ENCODE measurements at places on chromosomes 4 and X.

- no peak for DNase-seq
Observed at GRCh38 chr4:153485860-153486259, 19.7 kb downstream of the TMEM131L start.

DNA sequence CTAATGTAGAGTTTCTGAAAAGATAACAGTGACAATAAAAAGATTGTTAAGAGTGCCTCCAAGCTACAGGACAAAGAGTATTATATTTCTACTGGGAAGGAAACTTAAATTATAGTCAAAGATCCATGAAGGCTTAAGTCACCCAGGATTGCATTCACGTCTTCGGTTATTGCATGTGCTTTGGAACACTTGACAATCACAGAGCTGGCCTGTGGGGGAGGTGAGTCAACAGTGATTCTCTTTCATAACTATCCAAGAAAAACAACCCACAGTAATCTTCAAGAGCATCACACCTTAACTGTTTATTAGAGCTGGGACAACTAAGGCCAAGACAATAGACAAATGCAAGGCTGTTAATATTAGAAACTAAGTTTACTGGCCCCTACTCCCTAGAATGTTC is 40.3 kb downstream of the PDGFC start:
- DNase-seq: no peak

DNA sequence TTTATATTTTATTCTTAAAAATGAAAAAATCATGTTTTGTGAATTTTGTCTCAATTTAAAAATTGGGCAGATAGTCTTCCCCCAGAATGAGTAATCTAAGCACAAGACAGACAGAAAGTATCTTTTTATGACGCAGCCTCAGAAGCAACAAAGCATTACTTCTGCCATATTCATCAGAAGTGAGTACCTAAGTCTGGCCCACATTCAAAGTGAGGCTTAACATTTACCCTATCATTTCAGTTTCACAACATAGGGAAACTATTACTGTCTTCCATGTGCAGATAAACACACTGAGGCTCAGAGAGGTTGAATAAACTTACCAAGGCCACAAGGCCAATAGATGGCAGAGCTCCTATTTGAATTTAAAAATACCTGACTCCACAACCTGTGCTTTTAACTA is 4.4 kb upstream of the PRDX4 start:
- DNase-seq: no peak

DNA sequence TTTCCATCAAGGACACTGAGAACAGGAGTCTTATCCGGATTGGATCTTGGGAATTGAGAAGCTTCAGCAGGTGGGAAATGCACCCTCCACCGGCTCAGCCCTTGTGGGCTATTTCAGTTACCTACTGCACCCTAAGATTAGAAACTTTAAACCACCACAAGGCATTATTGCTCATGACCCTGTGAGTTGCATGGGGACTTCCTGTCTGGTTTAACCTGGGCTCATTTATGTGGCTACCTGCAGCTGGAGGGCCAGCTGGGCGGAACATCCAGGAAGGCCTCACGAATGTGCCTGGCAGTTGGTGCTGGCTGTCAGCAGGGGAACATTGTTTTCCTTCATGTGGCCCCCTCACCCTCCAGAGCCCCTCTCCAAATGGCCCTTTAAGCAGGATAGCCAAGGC is 164.1 kb downstream of the DEFB131A start:
- no peak for DNase-seq

All from activated naive CD8-positive, alpha-beta T cell treated with anti-CD3 and anti-CD28 coated beads, Interleukin-2, amount 50 U/mL, for 24 hours (primary cell).